ENCODE measurements at places on chromosomes 6 and 20.

DNA sequence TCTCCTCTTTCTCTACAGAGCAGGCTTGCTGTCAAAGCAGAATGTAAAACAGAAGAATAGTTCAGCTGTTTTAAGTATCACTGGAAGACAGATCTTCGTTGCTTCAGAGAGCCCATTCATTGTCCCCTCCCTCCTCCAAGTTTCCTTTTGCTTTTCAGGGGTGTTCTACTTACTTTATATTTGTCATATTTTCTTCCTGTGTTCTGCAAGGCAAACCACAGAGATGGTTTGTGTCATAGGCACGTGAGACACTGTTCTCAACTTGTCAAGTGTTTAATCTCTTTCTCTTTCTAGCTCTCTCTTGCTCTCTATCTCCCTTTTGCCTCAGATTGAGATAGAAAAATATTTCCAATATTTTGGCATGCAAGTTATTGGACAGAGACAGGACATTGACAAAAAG, 228.9 kb upstream of the DEFB112 start:
- DNase-seq = no peak

GRCh38 chr6:29596381-29596900, 11.5 kb downstream of the OR2H2 start:
- DNase-seq = no peak

DNA sequence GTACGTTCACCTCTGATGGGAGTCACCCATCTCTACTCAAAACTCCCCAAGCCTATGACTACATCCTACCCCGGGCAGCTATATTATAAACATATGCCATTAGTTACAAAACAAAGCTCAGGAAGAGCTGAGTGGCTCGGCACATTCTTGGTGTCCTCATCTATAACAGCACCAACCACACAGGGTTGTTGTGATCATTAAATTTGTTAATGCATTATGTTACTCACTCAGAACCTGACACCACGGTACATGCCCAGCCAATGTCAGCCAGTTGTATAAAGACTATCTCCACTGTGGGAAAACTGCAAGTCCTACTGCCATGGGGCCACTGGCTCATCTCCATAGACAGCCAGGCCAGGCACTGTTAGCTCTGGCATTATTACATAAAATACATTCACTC, 7.7 kb downstream of the CDK5RAP1 start:
- DNase-seq = no peak

DNA sequence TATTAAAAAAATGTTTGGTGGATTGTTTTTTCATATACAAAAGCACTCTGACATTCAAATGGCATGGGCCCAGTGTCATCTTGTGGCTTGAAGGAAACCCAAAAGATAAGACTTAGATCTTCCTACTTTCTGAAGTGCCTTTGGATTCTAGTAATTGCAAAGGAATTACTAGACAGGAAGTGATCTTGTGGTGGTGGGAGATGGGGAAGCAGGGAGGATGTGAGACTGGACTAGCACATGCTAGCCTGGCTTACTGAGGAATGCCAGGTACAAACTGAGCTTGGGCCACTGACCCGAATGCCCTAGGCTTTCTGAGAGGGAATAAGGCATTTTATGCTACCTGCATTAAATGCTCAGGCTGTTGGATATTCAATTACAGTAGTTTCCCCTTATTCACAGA, 59.0 kb downstream of the AFG1L start:
- no peak for DNase-seq

DNA sequence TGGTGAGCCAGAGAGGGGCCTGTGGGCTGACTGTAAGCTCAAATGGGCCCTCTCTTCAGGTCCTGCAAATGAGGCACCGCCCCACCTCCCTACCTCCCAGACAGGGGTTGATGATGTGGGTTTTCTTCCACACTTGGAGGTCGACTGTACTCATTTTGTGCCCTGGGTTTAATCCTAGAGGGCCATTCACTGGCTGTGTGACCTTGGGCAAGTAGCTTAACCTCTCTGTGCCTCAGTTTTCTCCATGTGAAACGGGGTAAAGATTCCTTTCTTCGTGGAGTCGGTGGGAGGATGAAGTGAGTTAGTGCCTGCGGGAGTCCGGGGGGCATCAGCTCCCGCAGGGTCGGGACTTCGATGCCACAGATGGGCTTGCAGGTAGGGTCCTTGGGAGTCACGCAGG, 23.9 kb downstream of the ZBP1 start:
- DNase-seq = no peak

- no peak for DNase-seq
Observed at GRCh38 chr20:32261644-32262043, 15.8 kb upstream of the KIF3B start.

DNA sequence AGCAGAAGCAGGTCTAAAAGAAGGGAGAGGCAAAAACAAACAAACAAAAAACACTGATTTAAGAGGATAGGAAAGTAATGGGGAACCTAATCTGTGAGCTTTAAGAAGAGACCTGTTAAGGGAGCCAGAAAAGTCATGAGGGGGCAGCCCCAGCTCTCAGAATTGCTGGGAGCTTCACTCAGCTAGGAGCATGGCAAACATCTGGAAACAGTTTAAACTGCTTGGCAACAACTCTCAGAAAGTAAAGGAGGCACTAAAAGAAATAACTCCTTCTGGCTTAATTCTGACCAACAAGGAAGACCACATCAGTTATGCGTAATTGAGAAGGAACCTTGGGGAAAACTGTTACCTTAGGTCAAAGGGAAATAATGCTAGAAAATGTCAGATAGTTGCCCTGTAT, 121.4 kb downstream of the LAMP5 start:
- no peak for DNase-seq

DNA sequence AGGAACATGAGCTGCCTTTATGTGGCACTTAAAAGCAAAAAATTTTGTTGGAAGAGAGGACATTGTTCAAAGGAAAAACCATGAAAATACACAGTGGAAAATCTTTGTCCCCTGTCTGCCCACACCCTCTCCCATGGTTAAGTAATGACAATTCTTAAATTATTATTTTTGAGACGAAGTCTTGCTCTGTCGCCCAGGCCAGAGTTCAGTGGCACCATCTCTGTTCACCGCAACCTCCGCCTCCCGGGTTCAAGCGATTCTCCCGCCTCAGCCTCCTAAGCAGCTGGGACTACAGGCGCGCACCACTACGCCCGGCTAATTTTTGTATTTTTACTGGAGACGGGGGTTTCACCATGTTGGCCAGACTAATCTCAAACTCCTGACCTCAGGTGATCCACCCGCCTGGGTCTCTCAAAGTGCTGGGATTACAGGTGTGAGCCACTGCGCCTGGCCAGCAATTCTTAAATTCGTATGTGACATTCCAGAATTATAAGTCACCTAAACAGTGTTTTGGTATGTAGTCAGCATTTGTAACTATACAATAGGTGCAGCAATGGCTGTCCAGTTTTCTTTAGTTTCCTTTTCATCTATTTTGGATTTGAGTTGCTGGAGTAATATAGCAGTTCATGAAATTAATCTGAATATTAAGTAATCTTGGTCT, 636 bp upstream of the SSR1 start:
- DNase-seq = no peak

- no peak for DNase-seq
Observed at GRCh38 chr6:91079969-91080368, 493.1 kb upstream of the MAP3K7 start.

DNA sequence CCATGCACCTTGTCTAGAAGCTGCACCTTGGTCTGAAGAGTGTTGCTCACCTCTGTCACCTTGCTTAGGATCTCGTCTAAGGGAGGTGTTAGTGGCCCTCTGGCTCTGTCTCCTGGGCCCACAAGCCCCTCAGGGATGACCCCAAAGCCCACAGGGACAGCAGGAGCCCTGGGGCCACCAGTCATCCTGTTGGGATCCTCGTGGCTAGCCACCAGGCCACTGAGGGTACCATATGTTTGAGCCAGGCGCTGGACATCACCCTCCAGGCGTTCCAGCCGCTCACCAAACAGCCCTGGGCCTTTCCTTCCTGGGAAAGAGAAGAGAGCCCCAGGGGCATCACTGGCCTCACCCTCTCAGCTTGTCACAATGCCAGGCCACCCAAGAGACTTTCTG, 3.9 kb downstream of the EMILIN3 start:
- DNase-seq = no peak

DNA sequence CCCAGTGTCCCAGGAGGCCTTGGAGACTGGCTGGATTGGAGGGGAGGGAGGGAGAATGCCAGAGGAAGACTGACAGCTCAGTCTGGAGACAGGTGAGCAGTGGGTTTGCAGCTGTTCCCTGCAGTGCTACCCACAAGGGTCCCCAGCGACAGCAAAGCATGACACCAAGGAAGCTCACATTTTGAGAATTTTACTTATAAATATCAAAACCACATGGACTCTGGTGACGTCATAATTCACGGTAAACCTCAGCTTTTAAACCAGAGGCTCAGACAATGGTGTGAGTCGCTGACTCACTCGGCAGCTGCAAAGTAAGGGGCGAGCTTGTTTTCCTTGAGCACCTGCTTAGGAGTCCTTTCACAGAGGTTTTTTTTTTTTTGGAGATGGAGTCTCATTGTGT, 65.2 kb downstream of the THBS2 start:
- DNase-seq = no peak

GRCh38 chr20:6173481-6173880, 50.7 kb upstream of the FERMT1 start:
- DNase-seq = no peak

DNA sequence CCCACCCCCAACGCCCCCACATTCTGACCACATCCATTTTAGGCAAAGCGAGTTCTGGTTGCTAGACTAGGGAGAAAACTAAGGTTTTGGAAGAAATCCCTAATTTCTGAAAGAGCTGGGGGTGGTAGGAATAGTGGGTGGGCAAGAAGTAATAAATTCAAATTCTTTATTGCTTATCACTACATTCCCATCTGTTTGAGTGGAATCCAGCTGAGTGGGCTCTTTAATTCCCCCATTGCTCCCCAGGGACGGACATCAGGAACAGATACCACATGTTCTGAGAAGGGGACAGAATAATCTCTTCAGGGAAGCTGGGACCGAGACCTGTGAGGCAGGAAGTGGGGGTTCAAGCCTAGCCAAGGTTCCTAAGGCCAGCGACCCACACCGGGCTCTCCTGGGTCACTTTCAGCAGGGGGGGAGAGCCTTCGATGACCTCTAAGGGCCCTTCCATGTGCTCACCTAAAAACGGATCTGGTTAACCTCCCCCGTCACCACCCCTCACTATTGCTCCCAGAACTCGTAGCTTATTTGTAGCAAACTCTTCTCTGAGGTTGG, 42.3 kb upstream of the MRPS10 start:
- DNase-seq = no peak

GRCh38 chr20:57435105-57435497, 43.9 kb downstream of the RBM38 start:
- no peak for DNase-seq

GRCh38 chr20:37365760-37366638, 20.1 kb downstream of the SRC start:
- no peak for DNase-seq

- DNase-seq = no peak
Observed at GRCh38 chr6:29875257-29875656, 47.6 kb downstream of the HLA-G start.

GRCh38 chr6:148967541-148967956, 220.7 kb downstream of the UST start:
- DNase-seq = no peak

DNA sequence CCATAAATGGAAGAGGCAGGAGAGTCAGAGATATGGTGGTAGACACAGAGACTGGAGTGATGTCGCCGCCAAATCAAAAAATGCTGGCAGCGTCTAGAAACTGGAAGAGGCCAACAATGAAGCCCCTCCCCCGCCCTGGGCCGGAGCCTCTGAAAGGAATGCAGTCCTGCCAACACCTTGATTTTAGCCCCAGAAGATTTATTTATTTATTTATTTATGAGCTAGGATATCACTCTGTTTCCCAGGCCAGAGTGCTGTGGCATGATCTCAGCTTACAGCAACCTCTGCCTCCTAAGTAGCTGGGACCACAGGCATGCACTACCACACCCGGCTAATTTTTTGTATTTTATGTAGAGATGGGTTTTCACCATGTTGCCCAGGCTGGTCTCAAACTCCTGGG, 82.6 kb upstream of the CCDC167 start:
- DNase-seq = no peak

- DNase-seq = no peak
Observed at GRCh38 chr20:17617212-17617867, 47.5 kb downstream of the DSTN start.

GRCh38 chr20:24340933-24341332, 128.5 kb upstream of the SYNDIG1 start:
- no peak for DNase-seq

- no peak for DNase-seq
Observed at GRCh38 chr6:145139140-145139850, 596.0 kb downstream of the EPM2A start.

GRCh38 chr6:106206905-106207304, 118.7 kb downstream of the ATG5 start:
- no peak for DNase-seq
